Epithelial cell of alveolus of lung (primary cell): ENCODE measurements at places on chromosomes 16 and 17. TPM values are rescaled to one million over a fixed set of nuclear protein-coding genes. Genes with fewer than 3 reads are reported as not detected.

PIPOX gene
- 0.52 and 2.6 TPM in 2 replicates for total RNA-seq

TP53TG3C gene
- total RNA-seq = not detected in 2 replicates

ZNF213 gene
- 7.2 and 12.7 TPM in 2 replicates for total RNA-seq

RBFOX1 gene
- 0.24 TPM in 1 of 2 replicates, not detected in the other for total RNA-seq

GALR2 gene
- 0.16 TPM in 1 of 2 replicates, not detected in the other for total RNA-seq

NDE1 gene
- total RNA-seq = 34.5 TPM in 2 replicates

SRCIN1 gene
- total RNA-seq = not detected in 2 replicates

TVP23A gene
- total RNA-seq = 1.4 TPM in 1 of 2 replicates, not detected in the other

CRYBA1 gene
- not detected in 2 replicates for total RNA-seq

CPD gene
- 91.8 and 109 TPM in 2 replicates for total RNA-seq
